ENCODE measurements at places on chromosomes 13 and 19. TPM values are rescaled to one million over a fixed set of nuclear protein-coding genes. Genes with fewer than 3 reads are reported as not detected.

Gene PDX1
- not detected for polyA plus RNA-seq

Gene VSTM1
- polyA plus RNA-seq, result not detected

Gene PODNL1
- polyA plus RNA-seq, result not detected

DNA sequence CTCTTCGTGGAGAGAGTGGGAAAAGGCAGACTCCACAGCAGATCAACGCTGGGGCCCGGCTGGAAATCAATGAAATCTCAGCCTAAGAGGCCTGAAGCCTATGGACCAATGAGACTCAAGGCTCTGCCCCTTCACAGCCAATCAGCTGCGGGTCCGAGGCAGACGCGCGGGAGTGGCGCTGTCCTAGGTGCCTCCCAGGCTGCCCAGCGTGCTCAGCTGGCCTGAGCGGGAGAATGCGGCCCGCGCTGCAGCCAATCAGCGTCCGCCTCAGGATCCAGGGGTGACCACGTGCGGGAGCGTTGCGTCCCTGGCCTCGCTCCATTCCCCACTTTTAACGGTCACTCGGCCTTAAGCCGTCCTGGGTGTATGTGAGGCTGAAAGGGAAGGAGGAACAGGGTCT is at the start of gene ZBTB32:
Gene ZBTB32 (plus strand): TSS at position 341 of the 400 bp plus-strand sequence. CDS start 10,069 bp downstream, outside the sequence.
- peaks cover 9% of the 10 kb centered on the region for H3K27me3 ChIP-seq
- DNase-seq, result no peak
- H3K4me3 ChIP-seq, result no peak within 1 kb of the TSS
- H3K36me3 ChIP-seq, result no peaks in the 10 kb centered on the region
- H3K27ac ChIP-seq, result no peak within 1 kb of the TSS

DNA sequence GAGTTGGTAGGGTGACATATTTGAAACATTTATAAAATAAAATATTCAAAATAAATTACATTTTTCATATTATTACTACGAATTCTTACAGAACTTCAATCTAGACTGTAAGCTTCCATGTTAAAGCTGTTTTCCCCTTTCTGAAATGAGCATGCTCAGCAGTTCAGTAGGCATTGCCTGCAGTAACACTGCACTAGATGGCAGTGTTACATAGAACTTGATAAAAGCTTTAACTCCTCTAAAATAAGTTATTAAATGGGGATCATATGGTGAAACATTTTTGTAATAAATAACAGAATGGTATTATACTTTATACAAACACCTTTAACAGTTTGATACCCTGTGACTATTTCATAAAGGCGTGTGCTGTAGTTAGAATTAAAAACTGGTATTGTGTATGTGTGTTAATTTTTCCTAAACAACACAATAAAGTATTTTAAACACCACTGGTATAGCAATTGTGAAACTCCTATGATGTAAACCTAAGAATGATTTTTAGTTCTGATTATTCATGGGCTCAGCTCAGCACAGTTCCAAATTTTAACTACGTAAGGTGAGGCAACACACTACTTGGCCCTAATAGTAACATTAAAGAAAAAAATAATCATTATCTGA is 11.6 kb upstream of the GPR18 start:
- no peak overlapping the region for H3K4me3 ChIP-seq
- peaks cover 13% of the 10 kb centered on the region for H3K36me3 ChIP-seq
- H3K27ac ChIP-seq, result peak overlapping the region; percentile 95

DNA sequence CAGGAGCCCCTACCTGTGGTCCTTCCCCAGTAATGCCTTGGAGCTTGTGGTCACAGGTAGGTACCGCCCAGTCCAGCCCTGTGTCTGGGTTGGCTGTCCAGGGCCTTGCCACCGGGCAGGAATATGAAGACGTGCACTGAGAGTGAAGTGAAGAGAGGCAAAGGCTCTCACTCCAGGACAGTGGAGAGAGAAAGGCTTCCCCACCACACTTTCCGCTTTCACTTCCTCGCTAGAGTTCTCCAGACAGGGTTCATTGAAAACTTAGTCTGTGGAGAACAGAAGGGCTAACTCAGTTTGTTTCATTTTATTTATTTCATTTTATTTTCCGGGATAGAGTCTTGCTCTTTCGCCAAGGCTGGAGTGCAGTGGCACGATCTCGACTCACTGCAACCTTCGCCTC is 14.2 kb downstream of the FCAR start:
- DNase-seq, result no peak
- H3K27me3 ChIP-seq, result peaks cover 6% of the 10 kb centered on the region
- H3K27ac ChIP-seq, result no peak overlapping the region
- H3K36me3 ChIP-seq, result no peaks in the 10 kb centered on the region
- no peak overlapping the region for H3K4me3 ChIP-seq

DNA sequence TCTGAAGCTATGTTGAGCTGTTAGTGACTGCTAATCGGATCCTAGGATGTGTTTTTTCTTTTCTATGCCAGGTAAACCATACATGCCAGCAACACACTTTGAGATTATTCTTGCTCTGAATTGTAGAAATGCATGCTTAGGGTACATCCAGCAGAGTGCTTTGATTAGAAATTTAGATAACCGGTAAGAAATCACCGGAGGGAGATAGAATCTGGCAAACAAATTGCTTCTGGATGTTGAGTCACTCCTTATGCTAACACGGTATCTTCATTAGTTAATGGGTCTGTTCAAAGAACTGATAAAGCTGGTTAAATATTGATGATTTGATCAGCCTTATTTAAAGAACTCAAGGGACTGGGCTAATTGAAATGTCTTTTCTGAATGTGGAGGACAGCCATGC is 85.1 kb upstream of the SIAH3 start:
- peaks cover 2% of the 10 kb centered on the region for H3K36me3 ChIP-seq
- no peak for DNase-seq
- no peaks in the 10 kb centered on the region for H3K4me1 ChIP-seq
- H3K27me3 ChIP-seq, result peaks cover 10% of the 10 kb centered on the region

GRCh38 chr19:12090807-12091206 is 26.3 kb downstream of the ZNF844 start:
- peak overlapping the region; percentile 68 for H3K27ac ChIP-seq
- peaks cover 7% of the 10 kb centered on the region for H3K27me3 ChIP-seq
- peaks cover 10% of the 10 kb centered on the region for H3K4me1 ChIP-seq
- peak overlapping the region; percentile 31 for H3K4me3 ChIP-seq
- H3K36me3 ChIP-seq, result peaks cover 2% of the 10 kb centered on the region

DNA sequence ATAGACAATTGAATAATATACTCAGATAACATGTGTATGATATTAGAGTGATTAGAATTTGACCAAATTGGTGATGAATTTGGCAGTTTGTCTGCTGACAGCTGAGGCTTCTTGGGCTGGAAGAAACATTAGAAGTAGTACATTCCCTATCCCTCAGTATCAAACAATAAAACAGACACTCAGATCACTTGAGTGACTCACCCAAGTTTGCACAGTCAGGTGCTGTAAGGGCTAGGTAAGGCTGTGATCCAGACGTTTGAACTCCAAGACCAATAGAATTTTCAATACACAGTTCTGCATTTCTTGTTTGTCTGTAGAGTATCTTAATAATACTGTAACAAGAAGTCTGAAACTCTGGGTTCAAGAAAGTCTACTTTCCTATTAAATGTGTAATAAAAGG is 223.5 kb downstream of the POSTN start:
- H3K4me1 ChIP-seq, result no peaks in the 10 kb centered on the region
- no peak overlapping the region for H3K27ac ChIP-seq
- no peaks in the 10 kb centered on the region for H3K36me3 ChIP-seq
- H3K27me3 ChIP-seq, result no peaks in the 10 kb centered on the region

All from naive thymus-derived CD8-positive, alpha-beta T cell (primary cell).